ENCODE measurements at places on chromosomes 6 and 20.

DNA sequence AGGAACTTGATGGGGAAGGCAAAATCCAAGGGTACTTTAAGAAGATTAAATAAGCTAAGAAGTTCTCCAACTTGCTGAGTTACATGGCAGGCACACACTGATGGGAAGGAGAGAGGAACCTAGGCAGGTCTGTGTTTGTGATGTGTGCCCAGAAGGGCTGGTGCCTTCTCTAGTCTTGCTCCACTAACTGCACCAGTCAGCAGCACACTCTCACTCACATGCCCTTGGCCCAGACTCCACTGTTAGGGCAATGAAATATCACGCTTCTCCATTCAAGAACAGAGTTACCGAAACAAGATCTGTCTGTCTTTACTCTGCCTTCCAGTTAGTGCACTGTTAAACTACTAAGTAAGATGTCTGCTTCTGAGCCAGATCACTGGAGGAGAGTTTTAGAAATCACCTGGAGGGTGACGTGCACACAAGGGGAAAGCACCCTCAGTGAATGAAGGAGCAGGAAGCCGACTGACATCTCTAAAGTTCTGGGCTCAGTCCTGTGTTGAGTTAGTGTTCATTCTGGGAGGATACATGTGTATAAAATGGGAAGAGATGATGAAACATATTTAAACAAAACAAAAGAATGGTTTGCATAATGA, 251.1 kb downstream of the FOXC1 start:
- no peak for DNase-seq

DNA sequence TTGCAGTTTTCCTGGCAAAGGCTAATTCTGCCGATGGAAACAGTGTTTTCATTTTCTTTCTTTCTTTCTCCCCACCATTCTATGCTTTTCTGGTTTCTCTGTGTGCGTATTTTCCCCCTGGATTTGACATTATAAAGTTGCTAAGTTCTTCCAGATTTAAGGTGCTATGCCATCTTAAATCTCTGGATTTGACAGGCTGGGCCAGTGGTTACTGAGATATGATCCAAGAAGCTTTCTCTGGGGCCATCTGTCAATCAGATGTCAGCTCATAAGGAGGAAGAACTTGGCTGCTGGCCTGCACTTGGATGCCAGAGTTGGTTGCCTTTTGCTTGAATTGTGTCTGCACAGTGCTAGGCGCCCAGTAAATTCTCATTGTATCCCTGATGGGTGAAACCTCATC, 39.7 kb downstream of the SLC2A10 start:
- no peak for DNase-seq

GRCh38 chr6:37731888-37732287, 34.2 kb upstream of the MDGA1 start:
- no peak for DNase-seq

- DNase-seq: no peak
Measured at GRCh38 chr20:3557237-3557785, 86.5 kb downstream of the ATRN start.

DNA sequence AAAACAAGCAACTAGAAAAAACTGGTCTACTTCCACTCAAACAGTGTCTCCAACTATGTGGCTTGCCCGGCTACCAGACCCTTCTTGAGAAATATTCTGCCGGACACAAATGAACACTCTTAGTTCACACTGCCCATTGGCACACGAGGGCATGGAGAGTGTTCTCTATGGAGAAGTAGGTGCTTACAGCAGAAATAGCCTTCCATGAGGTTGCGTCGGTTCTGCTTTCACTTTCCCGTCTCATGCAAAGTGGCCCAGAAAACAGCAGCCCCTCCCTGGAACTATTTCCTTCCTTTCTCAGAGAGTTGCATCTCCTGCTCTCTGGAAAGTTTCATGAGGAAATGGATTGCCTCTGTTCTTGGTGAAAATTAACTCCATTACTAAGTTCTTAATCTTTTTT, 9.5 kb upstream of the HLA-DOA start:
- DNase-seq: no peak

- no peak for DNase-seq
Measured at GRCh38 chr20:57877131-57877824, 167.5 kb upstream of the PMEPA1 start.

GRCh38 chr6:33827546-33828451, 24.0 kb upstream of the MLN start:
- DNase-seq: no peak

- peak; percentile 28 for DNase-seq
Measured at GRCh38 chr6:34982424-34982852, 93.4 kb downstream of the ANKS1A start.

- DNase-seq: no peak
Measured at GRCh38 chr6:119156757-119157505, 78.5 kb upstream of the FAM184A start.

DNA sequence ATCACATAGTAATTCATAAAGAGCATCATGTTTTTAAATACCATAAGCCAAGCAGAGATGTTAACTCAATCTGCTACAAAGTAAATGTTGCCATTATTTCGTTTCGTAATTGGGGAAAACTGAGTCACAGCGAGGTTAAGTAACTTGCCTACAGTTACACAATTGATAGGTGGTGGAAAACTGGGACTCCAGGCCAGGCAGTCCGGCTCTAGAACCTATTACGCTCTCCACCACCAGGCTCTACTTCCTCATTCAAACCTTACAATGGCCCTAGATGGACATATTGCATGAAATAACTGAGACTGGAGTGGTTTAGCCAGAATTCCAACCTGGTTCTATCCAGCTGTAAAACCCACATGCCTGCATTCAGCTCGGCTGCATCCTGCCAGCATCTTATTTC, 58.2 kb downstream of the LINC00237 start:
- no peak for DNase-seq

DNA sequence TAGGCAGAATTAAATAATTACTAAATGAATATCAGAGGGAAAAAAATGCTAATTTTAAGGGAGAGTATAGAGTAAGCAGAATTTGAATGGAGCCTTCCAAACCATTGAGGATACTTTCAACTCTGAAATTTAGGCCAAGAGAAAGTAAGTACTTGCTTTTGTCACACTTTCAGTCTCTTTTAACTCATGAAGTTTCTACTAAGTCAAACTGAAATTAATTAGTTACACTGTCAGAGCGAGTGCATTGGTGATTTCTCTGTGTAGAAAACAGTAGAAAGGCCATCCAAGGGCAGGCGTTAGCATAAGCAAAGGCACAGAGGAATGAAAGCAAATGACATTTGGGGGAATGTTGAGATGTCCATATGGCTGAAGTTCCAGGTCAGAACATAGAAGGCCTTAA, 92.9 kb downstream of the PLEKHG1 start:
- no peak for DNase-seq

DNA sequence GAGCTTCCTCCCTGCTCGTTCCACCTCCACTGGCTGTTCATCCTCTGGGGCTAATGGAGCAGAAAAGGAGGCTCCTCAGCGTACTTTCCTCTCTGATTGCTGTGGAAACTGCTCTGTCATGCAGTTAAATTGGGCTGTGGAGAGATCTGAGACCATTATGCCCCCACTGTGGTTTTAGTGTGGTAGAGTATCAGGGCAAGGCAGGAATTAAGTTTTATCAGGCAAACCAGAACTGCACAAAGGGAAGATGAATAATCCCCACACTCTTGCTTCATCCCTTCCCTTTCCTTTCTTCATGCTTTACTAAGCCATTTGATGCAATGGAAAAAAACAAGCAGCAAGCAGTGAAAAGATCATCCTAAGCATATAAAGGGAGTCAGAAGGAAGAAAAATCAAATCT, 11.9 kb upstream of the ME1 start:
- no peak for DNase-seq

GRCh38 chr6:17226786-17227233, 54.4 kb upstream of the RBM24 start:
- no peak for DNase-seq

- DNase-seq: no peak
Measured at GRCh38 chr6:125918681-125919566, 37.6 kb upstream of the HINT3 start.

DNA sequence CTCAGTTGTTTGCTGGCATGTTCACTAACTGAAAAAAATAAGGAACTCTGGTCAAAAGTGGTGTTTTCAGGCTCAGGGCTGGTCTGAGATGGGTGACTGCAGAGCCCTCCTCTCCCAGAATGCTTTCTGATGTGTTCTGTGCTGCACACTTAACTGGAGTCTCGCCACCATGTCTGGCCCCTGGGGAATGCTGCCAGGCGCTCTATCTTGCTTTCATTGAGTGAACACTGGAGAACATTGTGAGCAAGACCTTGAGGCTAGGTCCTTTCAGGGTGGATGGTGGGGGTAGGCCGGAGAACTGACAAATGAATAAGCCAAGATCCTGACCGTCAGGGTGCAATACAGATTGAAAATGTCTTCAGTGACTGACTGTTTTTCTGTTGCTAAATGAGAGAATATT, 19.5 kb downstream of the PANK2 start:
- DNase-seq: peak; percentile 31

- DNase-seq: no peak
Measured at GRCh38 chr6:147833607-147834006, 325.1 kb downstream of the SAMD5 start.

DNA sequence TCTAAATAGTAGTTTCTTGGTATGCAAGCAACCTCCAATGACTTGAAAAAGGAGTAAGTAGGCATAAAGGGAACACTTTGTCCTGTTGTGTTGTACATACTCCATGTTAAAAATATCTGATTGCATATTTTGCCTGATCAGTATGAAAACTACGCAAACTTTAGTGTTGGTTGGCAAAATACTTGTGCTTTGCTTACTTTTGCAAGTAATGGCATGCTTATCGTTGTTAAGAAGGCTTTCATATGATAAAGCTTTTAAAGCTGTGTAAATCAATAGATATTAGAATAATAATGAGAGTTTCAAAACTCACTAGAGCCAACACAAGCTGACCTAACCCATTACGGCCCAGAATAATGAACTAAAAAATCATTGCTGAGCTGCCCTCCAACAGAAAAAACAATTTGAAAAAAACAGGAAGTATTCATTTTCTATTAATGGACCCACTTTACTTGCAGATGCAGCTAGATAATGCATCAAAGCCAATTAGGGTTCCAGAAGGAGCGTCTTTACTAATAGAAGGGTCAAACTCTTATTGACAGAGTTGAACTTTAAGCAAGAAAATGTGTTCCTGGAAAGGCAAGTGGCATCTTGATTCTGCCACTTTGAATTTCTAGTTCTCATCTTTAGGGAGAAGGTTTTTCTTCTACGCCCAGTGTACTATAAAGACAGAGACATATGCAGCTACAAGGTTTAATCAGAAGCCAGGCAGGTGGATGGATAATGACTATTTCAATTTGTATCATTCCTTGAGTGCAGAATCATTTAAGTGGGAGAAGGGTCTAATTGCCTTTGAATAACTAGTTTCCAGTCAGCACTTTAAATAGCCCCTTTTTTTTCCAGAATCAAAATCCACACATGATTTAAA, 82.2 kb downstream of the SNAP25 start:
- DNase-seq: no peak

DNA sequence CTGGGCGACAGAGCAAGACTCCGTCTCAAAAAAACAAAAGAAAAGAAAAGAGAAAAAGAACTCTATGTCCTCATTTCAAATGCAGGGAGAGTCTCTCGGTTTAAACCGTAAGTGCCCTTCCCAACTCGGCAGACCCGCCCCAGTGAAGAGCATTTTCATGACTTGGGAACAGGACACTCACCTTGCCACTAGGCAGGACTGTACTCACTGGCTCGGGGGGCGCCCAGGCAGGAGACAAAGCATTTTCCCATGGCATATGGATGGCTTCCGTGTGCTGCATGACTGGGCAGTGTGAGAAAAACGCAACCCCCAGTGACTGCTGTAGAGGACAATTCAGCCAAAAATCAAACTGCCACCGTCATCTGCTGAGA, 23.7 kb upstream of the MRGBP start:
- no peak for DNase-seq

- DNase-seq: no peak
Measured at GRCh38 chr6:2166717-2167116, 78.7 kb downstream of the GMDS start.

- DNase-seq: no peak
Measured at GRCh38 chr6:42618105-42618504, 54.3 kb downstream of the UBR2 start.

- DNase-seq: no peak
Measured at GRCh38 chr6:108588586-108588985, 27.9 kb downstream of the FOXO3 start.

- DNase-seq: no peak
Measured at GRCh38 chr6:162849269-162849668, 121.5 kb downstream of the PACRG start.

- DNase-seq: no peak
Measured at GRCh38 chr6:160156842-160157241, 35.2 kb downstream of the SLC22A1 start.

GRCh38 chr6:105988812-105989577, 97.1 kb upstream of the PRDM1 start:
- no peak for DNase-seq

DNA sequence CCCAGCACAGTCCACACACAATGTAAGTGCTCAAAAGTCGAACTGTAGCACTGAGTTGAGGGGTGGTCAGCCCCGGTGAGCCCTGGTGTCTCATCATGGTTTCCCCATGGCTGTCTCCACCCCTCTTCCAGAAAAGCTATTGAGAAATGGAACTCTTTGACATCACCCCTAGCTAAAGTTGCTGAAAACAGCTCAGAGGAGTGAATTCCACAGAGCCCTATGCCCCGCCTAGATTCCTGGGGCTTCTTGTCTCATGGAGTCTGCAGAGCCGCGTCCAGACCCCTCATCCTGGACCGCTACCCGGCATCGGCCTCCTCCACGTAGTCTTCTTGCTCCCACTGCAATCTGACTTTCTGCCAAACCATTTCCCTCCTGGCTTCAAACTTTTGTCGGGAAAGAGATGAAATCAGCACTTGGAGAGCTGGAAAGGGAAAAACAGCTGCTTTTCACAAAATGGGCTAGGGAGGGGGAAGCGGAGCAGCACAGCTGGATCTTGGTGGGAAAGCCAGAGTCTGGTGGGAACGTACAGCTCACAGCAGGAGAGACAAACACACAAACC, 132.2 kb downstream of the SNX5 start:
- DNase-seq: no peak

DNA sequence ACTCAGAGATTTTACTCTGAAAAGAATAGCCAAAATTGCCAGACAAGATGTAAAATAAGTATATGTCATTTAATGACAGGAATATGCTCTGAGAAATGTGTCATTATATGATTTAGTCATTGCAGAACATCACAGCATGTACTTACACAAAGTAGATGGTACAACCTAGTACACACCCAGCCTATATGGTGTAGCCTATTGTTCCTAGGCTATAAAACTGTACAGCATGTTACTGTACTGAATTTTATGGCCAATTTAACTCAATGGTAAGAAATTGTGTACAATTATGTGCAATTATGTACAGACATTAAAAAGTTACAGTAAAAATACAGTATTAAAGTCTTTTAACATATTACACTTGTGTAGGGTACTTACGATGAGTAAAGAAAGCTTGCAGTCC, 311.9 kb upstream of the EPHA7 start:
- no peak for DNase-seq

GRCh38 chr6:135298455-135298854, 117.3 kb downstream of the MYB start:
- no peak for DNase-seq
